Kidney glomerular epithelial cell (primary cell): ENCODE measurements at places on chromosomes 16 and 17.

DNA sequence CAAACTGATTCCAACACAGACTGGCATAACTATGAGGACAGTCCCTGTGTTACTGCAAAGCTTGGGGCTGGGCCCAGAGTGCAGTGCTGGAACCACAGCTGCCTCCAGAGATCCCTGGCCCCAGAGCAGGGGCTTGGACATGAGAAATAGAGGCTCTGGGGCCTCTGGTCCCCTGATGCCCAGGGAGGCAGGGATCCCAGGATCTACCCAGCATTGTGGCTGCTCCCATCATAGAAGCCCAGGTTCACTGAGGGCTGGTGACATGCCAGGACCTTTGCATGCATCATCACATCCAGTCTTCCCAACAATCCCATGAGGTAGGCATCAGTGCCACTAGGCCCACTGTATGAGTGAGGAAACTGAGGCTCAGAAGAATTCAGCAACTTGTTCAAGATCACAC lies 95.8 kb downstream of the TMEM132E start:
- no peak for DNase-seq

DNA sequence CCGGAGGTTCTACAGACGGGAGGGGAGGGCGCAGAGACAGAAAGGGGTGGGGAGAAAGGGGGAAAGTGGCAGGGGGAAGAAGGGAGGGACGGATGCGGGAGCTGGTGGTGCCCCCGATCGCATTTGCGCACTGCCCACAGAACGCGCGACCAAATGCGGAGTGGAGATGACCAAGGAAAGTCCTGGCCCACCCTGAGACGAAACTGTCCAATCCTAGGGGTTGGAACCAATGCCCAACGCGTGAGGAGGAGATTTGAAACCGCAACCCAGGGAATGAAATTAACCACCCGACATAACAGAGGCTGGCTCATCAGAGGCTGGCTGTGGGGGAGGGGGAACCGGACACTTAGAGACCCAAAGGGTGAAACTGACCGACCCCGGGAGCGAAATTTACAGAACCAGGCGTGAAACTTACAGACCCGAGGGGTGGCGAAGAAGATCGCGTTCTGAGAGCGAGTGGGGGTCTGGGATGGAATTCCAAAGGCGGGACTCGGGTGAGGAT lies 1.4 kb downstream of the HES7 start:
- DNase-seq: no peak

DNA sequence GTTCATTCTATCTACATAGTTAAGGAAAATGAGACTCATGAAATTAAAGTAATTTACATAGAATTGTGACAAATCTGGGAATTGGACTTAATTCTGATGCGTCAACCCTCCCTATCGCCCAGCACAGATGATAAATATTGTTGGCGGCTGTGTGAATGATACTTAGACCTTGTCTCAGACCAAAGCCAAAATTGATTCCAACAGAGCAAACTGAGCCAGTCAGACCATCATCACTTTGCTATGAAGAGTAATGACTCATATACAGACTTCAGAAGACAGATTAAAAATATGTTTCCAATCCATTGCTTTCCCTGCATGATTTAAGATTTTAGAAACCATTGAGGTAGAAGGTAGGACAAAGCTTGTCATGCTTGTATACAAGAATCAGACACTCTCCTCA lies 1156.7 kb upstream of the CDH8 start:
- no peak for DNase-seq

- DNase-seq: no peak
Observed at GRCh38 chr17:38568845-38569510, 36.8 kb downstream of the SRCIN1 start.

DNA sequence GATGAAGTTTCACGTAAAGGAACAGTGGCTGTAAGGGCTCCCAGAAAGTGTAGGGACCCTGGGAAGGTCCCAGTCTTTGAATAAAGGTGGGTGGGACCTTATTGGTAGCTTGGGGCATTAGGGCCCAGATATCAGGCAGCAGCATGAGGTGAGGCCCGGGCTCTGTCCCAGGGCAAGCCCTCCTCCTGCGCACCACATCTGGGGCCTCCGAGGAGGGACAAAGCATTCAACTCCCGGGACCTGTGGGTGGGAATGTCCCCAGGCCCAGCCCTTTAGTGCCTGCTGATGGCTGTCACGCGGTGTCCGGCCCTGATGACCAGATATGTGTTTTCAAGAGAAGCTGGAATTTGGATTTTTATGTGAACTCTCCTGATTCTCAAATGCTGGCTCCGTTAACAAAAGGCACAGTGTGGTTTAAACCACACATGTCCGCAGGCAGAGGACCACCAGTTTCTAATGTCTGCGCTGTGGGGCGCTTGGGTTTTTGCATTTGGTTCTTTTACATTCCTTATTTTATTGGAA lies 30.4 kb downstream of the RAI1 start:
- no peak for DNase-seq

DNA sequence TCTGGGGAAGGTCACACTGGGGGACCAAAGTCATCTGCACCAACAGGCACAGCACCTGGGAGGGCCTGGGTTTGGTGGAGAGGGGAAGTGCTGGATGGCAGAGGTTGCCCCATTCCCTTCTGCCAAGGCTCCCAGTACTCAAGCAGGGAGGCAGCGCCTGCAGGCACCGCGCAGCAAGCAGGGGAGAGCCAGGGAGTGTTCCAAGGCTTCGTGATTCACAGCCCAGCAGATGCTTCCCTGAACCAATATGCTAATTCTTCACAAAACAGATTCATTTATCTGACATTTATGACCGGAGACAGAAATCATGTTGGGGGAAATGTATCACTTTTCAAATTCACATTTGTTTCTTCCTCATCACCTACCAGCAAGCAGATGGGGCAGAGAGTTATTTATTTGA lies 13.4 kb upstream of the CDH5 start:
- no peak for DNase-seq

DNA sequence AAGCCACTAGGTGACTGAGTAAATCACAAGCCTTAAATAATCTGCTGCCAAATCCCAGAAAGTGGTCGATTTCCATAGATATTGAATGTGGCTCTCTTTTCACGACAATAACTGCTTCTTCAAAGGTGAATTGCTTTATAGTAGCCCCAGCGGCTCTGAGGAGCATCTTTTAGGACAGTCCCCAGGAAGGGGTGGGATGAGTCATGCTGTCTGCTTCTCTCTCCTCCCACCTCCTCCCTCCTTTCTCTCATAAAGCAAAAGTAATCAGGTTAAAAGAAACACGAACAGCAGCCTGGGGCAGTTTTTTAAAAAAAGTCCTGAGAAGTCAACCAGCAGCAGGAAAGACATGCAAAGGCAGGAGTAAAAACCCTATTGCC lies 1.8 kb downstream of the KIAA0513 start:
- DNase-seq: peak; percentile 41

DNA sequence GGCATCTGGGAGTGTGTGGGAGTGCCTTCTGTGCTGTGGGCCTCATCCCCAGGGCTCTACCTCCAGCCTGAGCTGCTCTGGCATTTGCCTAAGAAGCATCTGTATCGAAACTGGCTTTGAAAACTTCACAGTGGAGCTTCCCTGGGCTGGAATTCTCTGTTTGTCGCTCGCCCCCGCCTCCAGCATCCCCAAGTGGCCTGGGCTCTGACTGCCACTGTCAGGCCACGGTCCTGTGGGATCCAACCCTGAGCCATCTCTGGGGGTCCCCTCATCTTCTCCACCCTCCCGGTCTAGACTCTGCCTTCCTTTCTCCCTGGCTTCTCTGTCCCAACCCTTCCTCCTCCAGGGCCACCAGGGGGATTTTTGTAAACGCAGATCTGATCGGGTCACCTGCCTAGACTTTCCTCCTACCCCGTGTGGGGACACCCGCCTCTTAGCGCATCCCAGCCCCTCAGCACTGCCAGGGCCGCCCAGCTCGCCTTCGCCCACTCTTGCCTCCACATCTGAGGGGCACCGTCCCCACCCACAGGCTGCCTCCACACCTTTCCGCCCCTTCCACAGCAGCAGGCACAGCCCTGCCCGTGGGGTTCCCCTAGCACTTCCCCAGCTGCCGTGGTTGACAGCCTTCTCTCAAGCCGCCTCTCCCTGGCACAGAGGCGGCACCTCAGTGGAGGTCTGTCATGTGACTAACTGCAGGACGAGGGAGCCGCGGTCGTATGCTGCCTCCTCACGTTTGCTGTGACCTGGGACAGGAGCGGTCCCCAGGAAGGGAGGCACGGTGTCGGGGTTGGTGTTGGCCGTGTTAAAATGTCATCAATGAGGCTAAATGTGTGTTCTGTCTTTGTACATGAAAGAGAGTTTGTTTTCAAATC lies 12.0 kb downstream of the TBC1D24 start:
- peak; percentile 14 for DNase-seq

- DNase-seq: no peak
Observed at GRCh38 chr16:6027733-6028132, 930.1 kb upstream of the EEF2KMT start.

GRCh38 chr16:4093495-4094126 lies 22.6 kb downstream of the ADCY9 start:
- DNase-seq: no peak

- peak; percentile 86 for DNase-seq
Observed at GRCh38 chr17:43418441-43419374, 19.9 kb downstream of the ARL4D start.

DNA sequence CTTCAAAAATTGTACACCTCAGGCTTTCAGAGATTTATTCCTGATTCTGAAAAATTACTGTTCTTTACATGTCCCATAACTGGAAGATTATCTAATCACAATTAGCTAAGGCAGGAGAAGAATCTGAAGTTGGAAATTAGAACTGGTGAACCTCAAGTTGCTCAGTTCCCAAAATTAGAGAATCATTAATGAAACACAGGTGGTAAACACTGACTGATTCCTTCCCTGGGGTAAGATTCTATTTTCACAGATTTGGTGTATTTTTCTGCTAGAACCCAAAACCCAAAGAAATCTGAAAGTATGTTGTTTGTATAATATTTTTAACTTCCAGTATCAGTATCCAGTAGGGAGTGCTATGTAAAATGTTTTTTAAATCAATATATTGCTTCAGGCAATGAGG lies 25.7 kb downstream of the PHKB start:
- no peak for DNase-seq

DNA sequence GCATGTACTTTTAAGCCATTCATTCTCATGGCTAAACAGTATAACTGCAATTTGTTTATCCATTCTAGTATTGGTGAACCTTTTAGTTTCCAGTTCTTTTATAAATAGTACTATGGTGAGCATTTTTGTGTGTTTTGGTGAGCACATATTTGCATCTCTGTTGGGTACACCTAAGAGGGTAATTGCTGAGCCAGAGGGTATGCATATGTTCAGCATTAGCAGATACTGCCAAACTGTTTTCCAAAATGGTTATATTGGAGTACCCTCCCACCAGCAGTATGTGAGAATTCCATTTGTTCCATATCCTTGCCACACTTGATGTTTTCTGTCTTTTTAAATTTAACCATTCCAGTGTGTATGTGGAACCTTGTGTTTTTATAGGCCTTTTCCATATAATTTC lies 54.1 kb upstream of the SLC12A3 start:
- DNase-seq: no peak

DNA sequence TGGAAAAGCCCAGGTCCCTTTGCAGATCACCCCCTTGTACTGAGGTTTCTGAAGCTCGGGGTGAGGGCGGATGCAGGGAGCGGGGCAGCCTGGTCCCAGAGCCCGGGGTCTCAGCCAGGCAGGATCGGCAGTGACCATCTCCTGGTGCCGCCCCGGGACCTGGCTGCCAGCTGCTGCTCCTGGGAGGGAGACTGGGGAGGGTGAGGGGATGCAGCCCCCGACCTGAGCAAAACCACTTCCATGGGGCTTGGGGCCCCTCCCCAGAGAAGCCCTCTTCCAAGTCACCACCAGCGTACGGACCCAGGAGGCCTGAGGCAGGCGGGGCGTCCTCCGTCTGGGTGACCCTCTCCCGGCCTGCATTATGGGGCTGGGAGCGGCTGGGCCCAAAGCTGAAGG lies 14.8 kb downstream of the CD7 start:
- DNase-seq: no peak

DNA sequence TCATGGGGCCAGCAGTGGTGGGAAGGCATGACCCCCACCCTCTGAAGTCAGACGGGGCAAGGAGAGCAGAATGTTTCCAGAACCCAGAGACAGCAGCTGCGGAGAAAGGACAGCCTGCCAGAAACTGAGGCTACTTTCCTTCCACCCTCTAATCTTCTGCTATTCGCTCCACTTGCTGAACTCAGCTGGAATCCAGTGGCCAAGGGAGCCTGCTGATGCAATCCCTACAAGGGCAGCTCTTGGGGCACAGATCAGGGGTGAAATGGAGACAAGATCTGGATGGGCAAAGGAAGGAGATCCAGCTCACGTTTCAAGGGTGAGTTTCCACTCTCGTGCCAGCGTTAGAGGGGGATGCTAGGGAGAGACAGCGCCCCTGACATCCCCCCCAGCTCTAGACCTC lies 479.1 kb downstream of the SLC39A11 start:
- no peak for DNase-seq

DNA sequence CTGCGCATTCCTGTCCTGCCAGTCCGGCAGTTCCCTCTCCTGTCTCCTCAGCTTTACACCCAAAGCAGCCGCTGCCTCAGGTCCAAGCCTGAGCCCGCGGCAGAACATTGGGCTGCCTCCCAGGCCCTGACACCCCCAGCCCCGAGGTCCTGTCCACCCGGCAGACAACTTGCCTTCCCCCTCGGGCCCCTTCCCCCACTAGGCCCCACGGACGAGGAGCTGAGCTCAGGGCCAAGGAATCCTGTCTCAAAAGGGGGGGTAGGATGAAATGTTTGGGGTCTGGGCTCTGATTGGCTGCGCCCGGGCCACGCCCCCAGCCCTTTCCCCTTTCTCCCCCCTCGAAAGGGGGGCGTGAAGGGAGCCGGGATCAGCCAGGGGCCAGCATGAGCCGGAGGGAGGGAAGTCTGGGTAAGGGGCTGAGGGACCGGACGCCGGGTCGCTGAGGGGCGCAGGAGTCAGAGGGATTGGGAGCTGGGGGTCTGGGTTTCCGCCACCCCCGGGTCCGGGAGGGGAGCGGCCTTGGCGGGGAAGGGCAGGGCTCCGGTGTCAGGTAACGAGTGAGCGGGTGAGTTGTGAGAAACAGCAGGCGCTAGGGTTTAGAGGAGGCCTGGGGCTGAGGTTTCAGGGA lies at the start of gene CTF1:
TSS of gene CTF1 (plus strand) at position 354 of the 628 bp plus-strand sequence. CDS start at position 384, 30 bp downstream.
- peak; percentile 72 for DNase-seq

- DNase-seq: no peak
Observed at GRCh38 chr17:47931848-47932247, 9.5 kb upstream of the PNPO start.

GRCh38 chr17:79748295-79749099 lies 17.8 kb downstream of the ENPP7 start:
- no peak for DNase-seq

- no peak for DNase-seq
Observed at GRCh38 chr17:63700528-63701455, 867 bp upstream of the LIMD2 start.

GRCh38 chr17:35486920-35487732 lies 38.6 kb upstream of the SLFN13 start:
- DNase-seq: peak; percentile 44

DNA sequence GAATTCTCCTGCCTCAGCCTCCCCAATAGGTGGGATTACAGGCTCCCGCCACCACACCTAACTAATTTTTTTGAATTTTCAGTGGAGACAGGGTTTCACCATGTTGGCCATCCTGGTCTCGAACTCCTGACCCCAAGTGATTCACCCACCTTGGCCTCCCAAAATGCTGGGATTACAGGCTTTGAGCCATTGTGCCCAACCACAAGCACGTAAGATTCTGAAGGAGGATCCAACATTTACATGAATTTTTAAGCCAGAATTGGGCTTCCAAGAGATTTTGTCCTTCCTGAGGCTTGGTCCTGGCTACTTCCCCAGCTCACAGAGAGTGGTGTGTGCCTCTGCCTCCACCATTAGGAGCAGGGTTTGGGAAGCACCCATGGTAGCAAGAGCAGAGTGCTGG lies 11.1 kb downstream of the G6PC3 start:
- no peak for DNase-seq
